ENCODE measurements at places on chromosomes 4 and X. TPM values are rescaled to one million over a fixed set of nuclear protein-coding genes. Genes with fewer than 3 reads are reported as not detected.

DNA sequence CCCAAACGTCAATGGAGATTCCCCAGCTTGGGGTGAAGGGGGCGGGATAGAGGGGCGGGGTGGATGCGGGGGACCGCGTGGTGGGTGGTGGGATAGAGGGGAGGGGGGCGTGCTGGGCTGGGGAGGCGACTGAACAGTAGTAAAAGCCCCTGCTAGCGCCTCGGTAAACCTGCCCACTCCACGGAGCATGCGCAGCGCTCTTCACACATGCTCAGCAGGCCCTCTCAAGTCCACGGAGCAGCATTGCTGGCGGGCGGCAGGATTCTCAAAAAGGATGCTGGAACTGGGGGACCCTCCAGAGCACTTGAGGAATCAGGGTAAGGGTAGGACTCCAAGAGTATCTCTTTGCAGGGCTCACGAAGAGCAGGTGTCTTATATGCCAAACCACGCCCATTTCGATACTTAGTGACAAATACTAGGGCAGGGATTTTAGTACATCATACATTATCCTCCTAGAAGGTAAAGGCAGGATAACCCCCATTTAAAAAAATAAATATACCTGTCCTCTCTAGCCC is 378 bp upstream of the RPS6KA6 start:
- peak; percentile 57 for DNase-seq

Gene BMP3
- total RNA-seq: 0.46 TPM

GRCh38 chr4:98903561-98903960 is 25.4 kb downstream of the EIF4E start:
- no peak for DNase-seq

DNA sequence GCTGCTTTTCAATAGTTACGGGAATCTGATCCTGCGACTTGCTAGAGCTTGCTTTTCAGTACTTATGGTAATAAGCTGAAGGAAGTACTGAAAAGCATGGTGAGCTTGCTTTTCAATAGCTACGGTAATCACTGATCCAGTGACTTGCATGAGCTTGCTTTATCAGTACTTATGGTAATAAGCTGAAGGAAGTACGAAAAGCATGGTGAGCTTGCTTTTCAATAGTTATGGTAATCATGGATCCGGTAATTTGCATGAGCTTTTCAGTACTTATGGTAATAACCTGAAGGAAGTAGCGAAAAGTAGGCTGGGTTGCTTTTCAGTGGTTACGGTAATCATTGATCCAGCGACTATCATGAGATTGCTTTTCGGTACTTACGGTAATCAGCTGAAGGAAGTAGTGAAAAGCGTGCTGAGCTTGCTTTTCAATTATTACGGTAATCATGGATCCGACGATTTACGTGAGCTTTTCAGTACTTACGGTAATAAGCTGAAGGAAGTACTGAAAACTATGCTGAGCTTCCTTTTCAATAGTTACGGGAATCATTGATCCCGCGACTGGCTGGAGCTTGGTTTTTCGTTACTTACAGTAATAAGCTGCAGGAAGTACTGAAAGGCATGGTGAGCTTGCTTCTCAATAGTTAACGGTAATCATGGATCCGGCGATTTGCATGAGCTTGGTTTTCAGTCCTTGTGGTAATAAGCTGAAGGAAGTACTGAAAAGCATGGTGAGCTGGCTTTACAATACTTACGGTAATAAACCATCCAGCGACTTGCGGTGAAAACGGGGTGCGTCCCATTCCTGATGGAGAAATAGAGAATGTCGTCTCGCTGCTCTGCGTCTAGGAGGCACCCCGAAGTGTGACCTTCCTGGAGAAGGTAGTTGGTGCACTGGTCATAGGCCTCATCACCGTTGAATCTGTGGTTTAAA is 6.5 kb downstream of the CRLF2 start:
- DNase-seq: peak; percentile 87

DNA sequence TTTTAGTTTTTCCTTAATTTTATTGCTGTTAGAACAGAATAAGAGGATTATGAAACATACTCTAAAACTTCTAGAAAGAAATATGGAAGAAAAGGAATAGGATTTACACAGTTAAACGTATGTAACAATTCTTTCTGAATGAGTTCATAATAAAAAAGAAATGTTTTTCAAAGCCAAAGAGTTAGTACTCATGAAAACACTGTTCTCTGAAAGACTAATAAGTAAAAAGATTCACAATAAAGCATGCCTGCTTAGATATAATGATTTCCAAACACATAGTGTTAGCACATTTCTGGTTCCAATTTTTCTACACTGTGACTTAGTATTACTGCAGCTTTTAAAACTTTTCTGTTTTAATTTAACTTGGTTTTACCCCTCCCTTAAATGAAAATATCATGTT is 49.8 kb upstream of the PRSS48 start:
- DNase-seq: no peak

Gene CFAP99
- not detected for total RNA-seq

DNA sequence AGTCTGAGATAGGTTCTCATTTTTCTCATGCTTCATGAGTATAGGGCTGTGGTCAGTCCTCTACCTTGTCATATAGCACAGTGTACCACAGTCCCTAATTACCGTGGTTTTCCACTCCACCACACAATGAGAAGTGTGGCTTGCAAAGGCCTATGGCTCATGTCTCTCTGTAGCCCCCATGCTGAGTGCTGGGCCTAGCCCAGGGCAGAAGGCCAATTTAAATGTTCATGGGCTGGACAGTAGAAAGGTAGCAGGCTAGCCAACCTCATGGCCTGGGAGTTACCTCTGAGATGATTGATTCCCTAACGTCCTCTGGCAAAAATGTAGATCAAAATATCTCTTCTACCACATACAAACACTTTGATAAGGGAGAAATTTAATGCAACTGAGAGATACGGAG is 222.5 kb downstream of the AFF2 start:
- DNase-seq: no peak

DNA sequence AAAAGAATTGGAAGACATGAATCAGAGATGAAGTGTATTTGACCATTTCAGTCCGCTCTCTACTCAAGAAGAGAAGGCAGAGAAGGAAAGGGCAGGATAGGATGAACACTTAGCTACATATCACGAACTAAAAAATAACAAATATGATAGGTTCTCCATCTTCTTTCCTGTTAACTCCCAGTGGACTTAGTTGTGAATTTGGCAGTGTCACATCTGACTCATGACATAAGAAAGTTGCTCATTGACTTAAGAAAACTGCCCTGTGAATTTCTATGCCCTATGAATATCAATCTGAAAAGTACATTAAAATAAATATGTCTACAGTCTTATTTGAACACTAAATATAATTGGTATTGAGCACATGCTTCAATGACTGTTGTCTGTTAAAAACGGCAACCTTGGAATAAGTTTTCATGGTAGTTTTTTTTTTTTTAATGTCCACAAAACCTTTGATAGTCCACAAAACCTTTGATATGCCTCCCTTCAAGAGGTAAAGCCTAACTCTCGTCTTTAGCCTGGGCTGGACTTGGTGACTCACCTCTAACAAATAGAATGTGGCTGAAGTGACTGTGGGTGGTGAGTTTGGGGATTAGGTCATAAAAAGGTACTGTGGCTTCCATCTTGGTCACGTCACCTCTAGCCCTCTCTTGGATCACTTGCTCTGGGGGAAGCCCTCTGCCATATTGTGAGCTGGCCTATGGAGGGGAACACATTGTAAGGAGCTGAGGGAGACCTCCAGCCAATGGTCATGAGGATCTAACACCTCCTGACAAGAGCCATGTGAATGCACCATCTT is 184.7 kb upstream of the S100G start:
- no peak for DNase-seq

GRCh38 chr4:122450847-122451246 is 5.7 kb downstream of the IL2 start:
- DNase-seq: no peak

Gene COL4A6
- total RNA-seq: not detected

DNA sequence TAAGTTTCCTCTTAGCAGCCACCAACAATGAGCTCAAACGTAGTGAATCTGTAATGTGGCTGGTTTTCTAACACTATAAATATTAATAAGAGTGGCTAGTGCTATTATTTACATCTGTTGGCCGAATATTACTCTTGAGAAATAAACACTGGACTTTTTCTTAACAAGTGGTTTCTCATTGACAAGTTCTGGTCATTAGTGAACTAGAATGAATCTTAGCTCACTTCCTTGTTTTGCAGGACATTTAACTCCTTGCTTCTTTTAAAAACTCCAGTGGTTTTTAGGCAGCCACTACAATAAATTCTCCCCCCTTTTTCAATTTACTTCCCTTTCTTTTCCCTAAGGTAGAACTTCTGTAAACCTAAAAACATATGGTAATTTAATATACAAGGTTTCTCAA is 177.2 kb downstream of the ARAP2 start:
- DNase-seq: no peak

- no peak for DNase-seq
Measured at GRCh38 chr4:144209491-144209890, 69.0 kb upstream of the GYPA start.

Gene LPAR4
- total RNA-seq: not detected

Gene AKAP14
- not detected for total RNA-seq

GRCh38 chrX:40291553-40291952 is 193.8 kb upstream of the BCOR start:
- DNase-seq: no peak

DNA sequence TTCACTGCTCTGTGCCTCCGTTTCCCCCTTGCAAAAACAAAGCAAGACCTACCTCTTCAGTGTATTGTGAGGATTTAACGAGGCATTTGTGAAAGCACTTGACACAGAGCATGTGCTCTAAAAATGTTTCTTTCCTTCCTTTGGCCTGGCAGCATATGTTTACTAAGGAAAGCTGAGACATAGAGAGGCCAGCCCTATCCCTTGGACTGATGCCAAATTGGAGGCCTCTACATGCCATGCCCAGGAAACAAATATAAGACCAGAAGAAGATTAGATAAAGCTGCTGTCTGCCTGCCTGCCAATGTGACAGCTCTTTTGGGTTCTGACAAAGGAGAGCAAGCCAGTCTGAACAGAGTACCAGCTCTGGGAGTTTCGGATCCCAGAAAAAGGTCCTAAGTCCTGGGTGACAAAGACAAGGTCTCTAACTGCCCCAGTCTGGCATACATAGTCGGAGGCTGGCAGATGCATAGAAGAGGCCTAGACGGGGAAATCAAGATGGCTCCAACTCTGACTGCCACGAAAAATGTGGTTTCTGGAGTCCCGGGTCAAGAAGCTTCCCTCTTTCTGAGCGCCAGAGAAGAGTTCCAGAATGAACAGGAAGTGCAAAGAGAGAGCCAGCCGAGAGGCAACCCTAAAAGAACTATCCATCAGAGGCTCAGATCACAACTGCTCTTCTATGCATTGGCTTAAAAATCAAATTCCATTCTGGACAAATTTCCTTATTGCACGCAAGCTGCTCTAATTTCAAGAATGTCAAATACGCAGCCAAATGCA is 25.8 kb downstream of the OTUD6A start:
- no peak for DNase-seq

DNA sequence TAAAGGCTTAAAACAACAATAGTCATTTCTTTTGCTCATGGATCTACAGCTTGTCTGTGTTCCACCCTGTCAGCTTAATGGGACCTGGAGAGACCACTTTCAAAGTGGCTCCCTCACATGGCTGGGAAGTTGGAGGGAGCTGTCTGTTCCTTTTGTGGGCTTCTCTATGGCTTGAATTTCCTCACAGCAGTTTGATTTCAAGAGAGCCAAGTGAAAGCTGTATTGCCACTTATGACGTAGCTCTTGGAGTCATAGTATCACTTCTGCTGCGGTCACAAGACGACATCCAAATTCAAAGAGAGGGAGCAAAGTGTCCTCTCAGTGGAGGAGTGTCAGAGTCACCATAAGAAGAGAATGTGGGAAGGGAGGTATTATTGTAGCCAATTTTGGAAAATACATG is 22.7 kb upstream of the ACSL1 start:
- peak; percentile 55 for DNase-seq

DNA sequence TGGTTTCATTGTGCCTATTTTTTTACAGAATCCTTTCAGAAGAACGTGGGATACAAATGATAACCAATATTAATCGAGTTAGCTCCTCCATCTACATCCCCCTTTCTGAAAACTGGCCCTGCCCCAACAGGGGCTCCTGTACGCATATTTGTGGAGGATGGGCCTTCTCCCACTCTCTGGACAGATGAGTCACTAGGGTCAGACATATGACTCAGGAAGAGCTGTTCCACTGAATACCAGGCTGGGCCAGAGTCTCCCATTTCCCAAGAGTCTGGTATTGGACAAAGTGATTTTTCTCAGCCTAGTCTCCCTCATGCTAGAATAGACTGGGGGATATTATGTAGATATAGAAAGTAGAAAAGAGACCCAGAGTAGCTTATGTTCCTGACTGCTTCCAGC is 142.4 kb downstream of the TSPAN5 start:
- no peak for DNase-seq

GRCh38 chrX:10902001-10902400 is 209.1 kb upstream of the HCCS start:
- DNase-seq: no peak

GRCh38 chr4:6953751-6954380 is 44.2 kb downstream of the TBC1D14 start:
- DNase-seq: no peak

Gene TEX13C
- total RNA-seq: not detected

GRCh38 chr4:138063581-138063980 is 178.6 kb downstream of the SLC7A11 start:
- no peak for DNase-seq

GRCh38 chr4:158829254-158829653 is 60.4 kb downstream of the FNIP2 start:
- DNase-seq: no peak

Gene GPRASP2
- 0.59 TPM for total RNA-seq

Gene EREG
- not detected for total RNA-seq

- DNase-seq: no peak
Measured at GRCh38 chr4:85715991-85716737, 241.2 kb downstream of the ARHGAP24 start.

Gene ZAR1
- total RNA-seq: not detected

DNA sequence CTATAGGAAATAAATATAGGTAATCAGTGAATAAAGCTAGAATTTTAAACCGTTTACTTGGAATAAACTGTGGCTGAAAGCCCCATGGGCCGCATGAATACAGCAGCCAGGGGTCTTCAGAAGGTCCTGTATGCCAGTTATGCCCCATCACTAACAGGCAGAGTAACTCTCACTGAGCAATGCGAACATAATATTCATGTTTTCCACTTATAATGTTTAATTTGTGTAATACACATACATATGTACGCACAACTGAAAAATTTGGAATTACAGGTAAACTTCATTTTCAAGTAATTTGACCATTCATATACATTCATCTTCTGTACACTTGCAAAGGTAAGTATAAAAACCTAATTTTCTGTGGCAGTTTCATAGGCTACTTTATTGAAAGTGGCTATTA is 526.2 kb upstream of the ATOH1 start:
- no peak for DNase-seq

DNA sequence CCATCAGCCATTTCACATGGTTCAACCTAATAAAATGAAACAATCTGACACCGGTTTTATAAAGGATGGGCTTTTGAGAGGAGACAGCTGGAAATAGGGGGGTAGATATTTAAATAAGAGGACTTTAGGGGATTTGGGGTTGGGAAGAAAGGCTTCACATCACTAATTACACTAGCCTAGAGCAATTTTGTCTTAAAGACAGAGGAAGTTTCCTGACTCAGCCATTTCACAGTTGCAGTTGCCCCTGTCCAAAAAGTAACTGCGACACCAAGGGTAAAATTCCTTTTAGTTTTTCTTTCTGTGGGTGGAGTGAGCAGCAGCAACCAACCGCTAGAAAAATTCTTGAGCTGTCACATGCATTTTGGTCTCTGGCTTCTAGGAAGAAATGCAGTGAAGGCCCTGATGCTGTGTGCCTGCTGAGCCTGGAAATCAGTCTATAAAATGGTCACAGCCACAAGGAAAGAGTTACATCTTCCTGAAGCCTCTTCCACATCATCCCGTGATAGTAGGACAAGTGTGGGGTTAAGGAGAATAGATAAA is 233.6 kb downstream of the ZNF674 start:
- no peak for DNase-seq

GRCh38 chr4:121191361-121191760 is 27.2 kb upstream of the TNIP3 start:
- no peak for DNase-seq

All from B cell (primary cell).